ENCODE measurements at places on chromosomes 7 and 10.

GRCh38 chr10:130750441-130750840 lies 561.1 kb downstream of the TCERG1L start:
- peak; percentile 44 for DNase-seq

- DNase-seq = no peak
These were observed 520.2 kb upstream of the GRM3 start for GRCh38 chr7:86123476-86123875.

- no peak for DNase-seq
These were observed 55.8 kb upstream of the FGFR2 start for GRCh38 chr10:121654021-121654545.

DNA sequence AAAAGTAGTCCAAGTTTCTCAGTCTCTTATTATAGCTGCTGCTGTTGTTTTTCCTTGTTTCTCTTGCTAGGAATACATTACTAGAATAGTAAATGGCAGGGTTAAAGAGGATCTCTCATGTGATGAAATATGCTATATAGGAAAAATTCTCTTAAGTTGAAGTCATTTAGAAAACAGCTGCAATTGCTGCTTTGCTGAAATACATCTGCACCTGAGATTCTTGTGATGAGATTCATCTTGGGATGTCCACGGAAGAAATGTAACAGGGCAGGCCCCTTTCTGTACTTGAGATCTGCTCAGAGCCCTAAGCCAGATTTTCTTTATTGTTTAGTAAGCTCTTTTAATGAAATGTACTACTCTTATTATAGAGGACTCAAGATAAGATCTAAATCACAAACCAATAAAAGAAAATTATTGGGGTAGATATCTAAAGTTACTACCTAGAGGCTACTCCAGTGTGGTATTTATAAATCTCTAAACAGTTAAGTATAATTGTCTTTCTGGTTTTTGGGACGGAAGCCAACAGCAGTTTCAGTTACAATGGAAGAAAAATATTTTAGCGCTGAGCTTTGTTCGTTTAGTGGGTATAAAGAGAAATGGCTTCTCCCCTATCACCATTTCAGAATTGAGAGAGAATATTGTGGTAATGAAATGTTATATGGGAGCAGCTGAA lies 701.5 kb downstream of the KCNMA1 start:
- no peak for DNase-seq

- DNase-seq = no peak
These were observed 50.1 kb upstream of the PRKAR1B start for GRCh38 chr7:776992-777727.

DNA sequence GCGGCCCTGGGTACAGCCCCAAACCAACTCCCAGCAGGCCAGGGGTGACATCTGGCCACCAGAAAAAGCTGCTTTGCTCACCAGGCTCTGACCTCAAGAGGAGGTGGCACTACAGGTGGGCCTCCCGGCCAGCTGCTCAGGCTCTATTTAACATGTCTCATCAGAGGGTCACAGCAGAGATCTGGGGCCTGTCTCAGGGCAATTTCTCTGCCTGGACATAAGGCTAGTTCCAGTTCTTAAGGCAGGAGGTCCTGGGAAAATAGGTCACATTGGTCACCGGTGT lies 88.6 kb downstream of the GFRA1 start:
- DNase-seq = no peak

DNA sequence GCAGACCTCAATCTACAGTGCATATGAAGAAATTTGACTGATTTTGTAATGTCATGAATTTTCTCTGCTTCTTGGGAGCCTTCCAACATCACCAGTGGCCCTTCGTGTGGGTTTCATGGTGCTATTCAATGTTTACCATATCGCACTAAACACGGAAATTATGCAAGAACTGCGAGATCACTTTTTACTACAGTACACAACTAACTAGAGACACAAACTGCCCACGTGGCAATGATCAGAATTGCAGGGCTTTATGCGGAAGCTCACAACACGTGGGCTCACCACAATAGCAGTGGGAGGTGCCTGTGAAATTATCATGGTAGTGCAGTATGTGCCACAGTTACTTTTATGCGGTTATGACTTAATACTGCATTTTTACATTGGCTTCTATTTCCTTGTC lies 449.7 kb upstream of the KLF6 start:
- no peak for DNase-seq
